ENCODE measurements at places on chromosomes 1 and 21.

DNA sequence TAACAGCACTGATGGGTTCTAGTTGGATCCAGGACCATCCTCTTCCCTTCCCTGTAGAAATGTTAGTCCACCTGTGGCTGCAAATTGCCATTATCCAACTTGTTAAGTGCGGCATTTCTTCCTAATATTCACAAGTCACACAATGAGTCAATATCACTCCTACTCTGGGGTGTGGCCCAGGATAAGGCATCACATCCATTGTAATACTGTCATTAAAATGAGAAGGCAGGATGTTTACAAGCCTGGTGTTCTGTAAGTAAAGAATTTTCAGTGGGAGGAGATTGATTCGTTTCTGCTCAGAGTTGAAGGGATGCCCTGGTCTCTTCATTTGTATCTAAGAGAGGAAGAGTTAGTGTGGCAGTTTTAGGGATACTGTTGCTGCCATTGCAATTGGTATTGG is 18.1 kb upstream of the ARHGAP29 start:
- no peak for DNase-seq

GRCh38 chr1:244165021-244165420 is 113.9 kb downstream of the ZBTB18 start:
- DNase-seq = no peak

DNA sequence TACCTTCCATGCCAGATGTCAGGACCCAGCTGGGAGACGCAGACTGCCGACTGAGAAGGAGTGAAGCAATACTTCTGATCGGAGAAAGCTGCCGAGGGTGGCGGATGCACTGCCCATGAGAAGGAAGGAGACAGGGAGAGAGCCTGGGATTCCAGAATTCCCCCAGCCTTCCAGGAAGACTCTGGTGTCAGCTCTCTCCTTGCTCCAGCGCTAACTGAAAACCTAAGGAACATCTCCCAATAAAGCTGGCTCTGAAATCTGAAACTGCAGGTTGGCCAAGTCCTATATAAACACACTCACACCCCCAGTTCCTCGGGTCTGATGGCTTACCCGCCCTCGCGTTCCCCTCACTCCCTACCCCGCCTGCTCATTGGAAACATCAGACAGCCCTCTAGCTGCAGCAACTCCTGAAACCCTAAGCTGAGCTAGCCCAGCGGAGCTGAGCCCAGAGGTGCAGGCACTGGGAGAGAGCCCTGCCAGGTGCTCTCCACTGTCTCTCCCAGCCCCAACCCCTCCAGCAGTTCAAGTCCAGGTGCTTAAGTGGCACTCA is 52.3 kb downstream of the PLEKHA6 start:
- peak; percentile 61 for DNase-seq

GRCh38 chr1:72037745-72038343 is 244.5 kb downstream of the NEGR1 start:
- no peak for DNase-seq

DNA sequence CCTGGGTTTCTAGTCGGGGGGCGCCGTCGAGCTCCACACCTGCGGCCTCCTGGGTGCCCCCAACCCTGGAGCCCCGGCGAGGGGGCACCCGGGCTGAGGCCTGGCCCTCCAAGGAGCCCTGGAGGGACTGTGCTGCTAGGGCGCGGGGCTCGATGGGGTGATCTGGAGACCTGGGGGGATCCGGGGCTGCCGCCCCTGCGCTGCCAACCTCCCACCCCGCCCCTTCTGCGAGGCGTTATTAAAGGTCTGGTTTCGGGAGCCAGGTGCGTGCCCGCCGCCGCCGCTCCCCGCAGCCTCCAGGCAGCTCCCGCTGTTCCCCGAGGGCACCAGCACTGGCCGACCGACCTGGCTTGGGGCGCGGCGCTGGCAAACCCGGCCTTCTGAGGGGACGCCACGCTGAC is 746 bp upstream of the POFUT2 start:
- no peak for DNase-seq

GRCh38 chr1:61709908-61710289 is 15.0 kb downstream of the TM2D1 start:
- no peak for DNase-seq

- no peak for DNase-seq
Measured at GRCh38 chr1:206066479-206067171, 13.7 kb downstream of the RHEX start.

- DNase-seq = no peak
Measured at GRCh38 chr1:29496701-29497100, 260.4 kb downstream of the PTPRU start.

- no peak for DNase-seq
Measured at GRCh38 chr1:167482184-167482583, 36.1 kb downstream of the CD247 start.

DNA sequence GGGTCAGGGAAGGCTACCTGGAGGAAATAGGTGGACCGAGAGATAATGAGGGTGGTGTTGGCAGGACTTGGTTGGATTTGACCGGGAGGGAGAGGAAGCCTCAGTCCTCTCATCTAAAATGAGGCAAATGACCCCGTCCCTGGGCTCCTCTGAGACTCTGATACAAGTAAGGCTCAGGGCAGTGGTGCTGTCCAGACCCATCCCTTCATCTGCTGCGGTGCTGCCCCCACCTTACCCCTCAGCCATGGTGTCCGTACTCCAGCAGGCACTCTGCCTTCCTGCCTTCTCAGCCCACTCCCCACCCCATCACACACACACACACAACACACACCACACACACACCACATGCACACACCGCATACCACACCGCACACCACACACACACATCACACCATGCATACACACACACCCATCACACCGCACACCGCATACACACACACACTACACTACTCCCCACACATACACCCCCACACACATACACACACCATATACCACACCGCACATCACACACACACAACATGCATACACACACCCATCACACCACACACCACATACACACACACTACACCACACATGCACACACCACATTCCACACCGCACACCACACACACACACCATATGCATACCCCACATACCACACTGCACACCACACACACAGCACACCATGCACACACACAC is 29.4 kb upstream of the SLC26A9 start:
- DNase-seq = no peak

- no peak for DNase-seq
Measured at GRCh38 chr1:42797979-42798378, 13.2 kb downstream of the TMEM269 start.

- no peak for DNase-seq
Measured at GRCh38 chr1:117058810-117059209, 1.3 kb upstream of the TTF2 start.

DNA sequence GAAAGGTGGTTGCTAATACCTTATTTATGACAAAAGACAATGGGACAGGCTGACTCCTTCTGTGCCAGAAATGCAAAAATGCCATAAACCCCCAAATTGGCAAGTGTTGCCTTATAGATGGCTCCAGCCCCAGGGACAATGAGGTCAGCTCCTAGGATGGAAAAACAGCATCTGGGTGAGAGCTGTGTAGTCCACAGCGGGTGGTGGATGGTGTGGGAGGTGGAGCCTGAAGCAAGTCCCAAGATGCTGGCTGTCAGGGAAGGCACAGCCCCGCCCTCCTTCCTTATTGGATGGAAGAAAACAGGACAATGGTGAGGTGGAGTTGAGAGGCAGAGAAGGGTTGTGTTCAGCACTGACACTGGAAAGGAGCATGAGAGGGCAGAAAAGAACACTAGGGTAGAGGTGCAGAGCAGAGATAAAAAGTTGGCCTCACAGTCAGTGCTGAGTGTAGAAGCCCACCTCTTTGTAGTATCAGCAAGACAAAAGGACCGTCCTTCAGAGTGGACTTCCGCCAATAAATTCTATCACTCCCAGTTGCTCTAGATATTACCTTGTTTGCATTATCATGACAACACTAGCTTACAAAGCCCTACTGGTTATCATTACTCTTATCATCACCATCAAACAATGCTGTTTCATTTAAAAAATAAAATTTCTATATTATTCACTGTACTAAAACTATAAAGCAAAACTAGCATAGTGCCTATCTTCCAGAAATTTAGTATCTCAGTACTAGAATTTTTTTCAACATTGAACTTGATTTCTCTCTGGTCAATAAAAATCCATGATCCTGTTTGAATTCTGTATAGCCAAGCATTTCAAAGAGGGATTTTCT is 3.7 kb upstream of the SDE2 start:
- DNase-seq = peak; percentile 82

DNA sequence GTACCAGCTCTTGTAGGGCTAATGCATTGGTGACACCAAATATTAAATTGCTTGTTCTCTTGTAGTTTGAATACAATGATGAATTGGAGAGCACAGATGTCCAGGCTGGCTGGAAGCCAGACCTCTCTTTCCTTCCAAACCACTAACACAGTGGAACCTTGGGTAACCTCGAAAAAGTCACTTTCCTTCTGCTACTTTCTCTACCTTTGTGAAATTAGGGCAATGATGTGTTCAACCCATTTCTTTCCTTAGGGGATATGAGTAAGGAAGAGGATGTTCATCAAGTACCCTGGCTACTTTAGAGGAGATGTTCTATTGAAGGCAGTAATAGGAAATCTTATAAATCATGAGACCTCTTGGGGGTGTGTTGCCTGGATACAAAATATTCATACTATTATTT is 55.7 kb downstream of the XCL2 start:
- DNase-seq = no peak

- no peak for DNase-seq
Measured at GRCh38 chr1:200526709-200527612, 93.6 kb downstream of the KIF14 start.

GRCh38 chr1:27154991-27155781 is at the start of gene SLC9A1:
SLC9A1 (minus strand) TSS chr1:27155125; CDS start chr1:27154334, 791 bp downstream.
- no peak for DNase-seq

DNA sequence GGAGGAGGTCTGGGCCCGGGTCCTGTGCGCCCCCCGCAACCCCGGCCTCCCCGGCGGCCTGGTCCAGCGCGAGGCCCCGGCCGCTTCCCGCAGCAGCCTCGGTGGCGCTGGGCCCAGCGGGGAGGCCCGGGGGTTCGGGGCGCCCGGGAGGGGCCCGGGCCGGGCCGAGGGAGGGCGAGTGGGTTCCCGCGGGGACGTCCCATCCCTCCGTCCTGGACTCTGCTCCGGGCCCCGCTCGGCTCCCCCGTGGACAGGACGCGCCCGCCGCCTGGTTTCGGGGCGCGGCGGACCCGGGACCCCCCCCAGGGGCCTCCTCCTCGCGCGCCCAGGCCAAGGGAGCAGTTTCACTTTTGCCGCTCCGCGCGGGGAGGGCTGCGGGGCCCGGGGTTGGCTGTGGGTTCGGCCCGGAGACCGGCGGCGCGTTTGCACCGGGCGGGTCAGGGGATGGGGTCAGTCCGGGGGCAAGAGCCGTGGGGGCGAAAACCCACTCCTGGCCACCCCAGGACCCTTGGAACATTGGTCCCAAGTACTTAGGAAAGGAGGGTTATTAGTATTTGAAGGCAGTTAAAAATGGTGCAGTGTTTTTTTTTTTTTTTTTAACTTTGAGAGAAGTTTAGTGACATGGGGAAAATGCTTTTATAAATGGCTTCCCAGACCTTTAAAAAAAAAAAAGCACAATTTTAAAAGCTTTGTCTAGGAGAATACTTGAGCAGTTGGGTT is 677 bp downstream of the AGPAT3 start:
- no peak for DNase-seq

GRCh38 chr1:182262425-182262824 is 129.2 kb downstream of the GLUL start:
- no peak for DNase-seq

DNA sequence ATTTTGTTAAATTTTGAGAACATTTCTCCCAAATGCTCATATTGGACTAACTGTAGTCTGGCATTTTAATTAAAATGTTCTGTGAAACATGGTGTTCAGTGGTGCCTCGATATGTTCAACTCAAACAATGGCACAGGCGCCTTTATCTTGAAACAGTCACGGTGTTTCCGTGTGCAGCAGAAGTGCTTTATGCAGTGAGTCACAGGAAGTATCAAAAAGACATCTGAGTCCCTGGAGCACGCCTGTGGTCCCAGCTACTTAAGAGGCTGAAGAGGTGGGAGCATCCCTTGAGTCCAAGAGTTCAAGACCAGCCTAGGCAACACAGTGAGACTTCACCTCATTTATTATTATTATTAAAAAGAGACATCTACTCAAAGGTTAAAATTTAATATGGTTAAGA is 52.2 kb downstream of the GREM2 start:
- DNase-seq = no peak

GRCh38 chr1:92081031-92081430 is 886 bp downstream of the BTBD8 start:
- DNase-seq = no peak

- no peak for DNase-seq
Measured at GRCh38 chr1:184838504-184838951, 83.9 kb upstream of the EDEM3 start.

GRCh38 chr1:31180338-31180737 is 59.3 kb downstream of the NKAIN1 start:
- DNase-seq = no peak

GRCh38 chr1:168980180-168980579 is 126.3 kb upstream of the ATP1B1 start:
- no peak for DNase-seq

DNA sequence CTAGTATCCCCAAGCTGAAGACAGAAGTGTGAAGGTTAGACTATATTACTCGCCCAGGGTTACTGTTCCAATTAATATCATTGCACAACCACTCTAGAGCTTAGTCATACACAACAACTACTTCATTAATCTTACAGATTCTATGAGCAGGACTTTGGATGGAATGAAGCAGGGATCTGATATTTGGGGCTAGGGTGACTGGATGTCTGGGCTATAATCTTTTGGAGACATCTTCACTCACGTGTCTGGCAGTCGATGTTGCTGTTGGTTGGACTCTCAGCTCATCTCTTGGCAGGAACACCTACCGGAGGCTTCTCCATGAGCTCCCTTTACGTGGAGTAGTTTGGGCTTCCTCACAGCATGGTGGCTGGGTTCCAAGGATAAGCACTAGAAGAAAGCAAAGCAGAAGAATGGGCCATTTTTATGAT is 519.2 kb upstream of the B3GALT2 start:
- no peak for DNase-seq

DNA sequence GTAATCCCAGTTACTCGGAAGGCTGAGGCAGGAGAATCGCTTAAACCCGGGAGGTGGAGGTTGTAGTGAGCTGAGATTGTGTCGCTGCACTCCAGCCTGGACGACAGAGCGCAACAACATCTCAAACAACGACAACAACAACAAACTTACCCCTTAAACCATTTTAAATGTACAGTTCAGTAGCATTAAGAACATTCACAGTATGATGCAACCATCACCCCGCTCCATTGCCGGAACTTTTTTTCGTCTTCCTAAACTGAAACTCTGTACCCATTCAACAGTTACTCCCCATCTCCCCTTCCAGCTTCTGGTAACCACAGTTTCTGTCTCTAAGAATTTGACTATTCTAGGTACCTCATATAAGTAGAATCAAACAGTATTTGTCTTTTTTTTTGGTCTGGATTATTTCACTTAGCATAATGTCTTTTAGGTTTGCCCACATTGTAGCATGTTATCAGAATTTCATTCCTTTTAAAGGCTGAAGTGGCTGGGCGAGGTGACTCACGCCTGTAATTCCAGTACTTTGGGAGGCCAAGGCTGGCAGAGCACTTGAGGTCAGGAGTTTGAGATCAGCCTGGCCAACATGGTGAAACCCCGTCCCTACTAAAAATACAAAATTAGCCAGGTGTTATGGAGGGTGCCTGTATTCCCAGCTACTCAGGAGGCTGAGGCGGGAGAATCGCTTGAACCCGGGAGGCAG is 19.6 kb downstream of the CA6 start:
- no peak for DNase-seq

- no peak for DNase-seq
Measured at GRCh38 chr1:55252942-55253589, 37.9 kb upstream of the USP24 start.

All from iPS DF 6.9 (cell line).